ENCODE measurements at places on chromosomes 4 and X. TPM values are rescaled to one million over a fixed set of nuclear protein-coding genes. Genes with fewer than 3 reads are reported as not detected.

The GPR119 gene
- polyA plus RNA-seq = not detected

The FOXR2 gene
- not detected for polyA plus RNA-seq

The THOC2 gene
- polyA plus RNA-seq = 18.1 TPM

The NRK gene
- polyA plus RNA-seq = not detected

The PF4V1 gene
- not detected for polyA plus RNA-seq

The RAI2 gene
- polyA plus RNA-seq = 12.0 TPM

The ARHGAP4 gene
- 16.3 TPM for polyA plus RNA-seq

The CENPVL3 gene
- polyA plus RNA-seq = not detected

The MAGEB6B gene
- not detected for polyA plus RNA-seq

The CFAP99 gene
- polyA plus RNA-seq = 0.71 TPM

Data from brain (organoid and tissue), 16 donors.